Mesothelial cell of epicardium (in vitro differentiated cells): ENCODE measurements at places on chromosomes 3 and 15.

GRCh38 chr15:51846463-51847230, 17.2 kb downstream of the TMOD3 start:
- H3K27me3 ChIP-seq = no peaks in the 10 kb centered on the region
- H3K4me1 ChIP-seq = peaks cover 31% of the 10 kb centered on the region
- H3K36me3 ChIP-seq = peaks cover 4% of the 10 kb centered on the region
- no peak overlapping the region for H3K4me3 ChIP-seq
- peak overlapping the region; percentile 81 for H3K27ac ChIP-seq

GRCh38 chr3:133944181-133944580, 48.5 kb upstream of the RAB6B start:
- peaks cover 54% of the 10 kb centered on the region for H3K4me1 ChIP-seq
- no peaks in the 10 kb centered on the region for H3K27me3 ChIP-seq
- H3K36me3 ChIP-seq = peaks cover 5% of the 10 kb centered on the region
- peak overlapping the region; percentile 41 for H3K27ac ChIP-seq
- no peak for DNase-seq
- H3K4me3 ChIP-seq = no peak overlapping the region

GRCh38 chr3:13174011-13174802, 101.0 kb upstream of the IQSEC1 start:
- H3K36me3 ChIP-seq = peaks cover 3% of the 10 kb centered on the region
- no peak overlapping the region for H3K27ac ChIP-seq
- no peak for DNase-seq
- H3K4me1 ChIP-seq = no peaks in the 10 kb centered on the region

GRCh38 chr3:134132961-134133360, 103.2 kb upstream of the SLCO2A1 start:
- H3K4me1 ChIP-seq = peaks cover 1% of the 10 kb centered on the region
- no peak for DNase-seq
- no peak overlapping the region for H3K27ac ChIP-seq
